ENCODE measurements at places on chromosomes 3 and 15.

GRCh38 chr15:27797765-27798164 lies 301.4 kb downstream of the OCA2 start:
- no peak for DNase-seq

DNA sequence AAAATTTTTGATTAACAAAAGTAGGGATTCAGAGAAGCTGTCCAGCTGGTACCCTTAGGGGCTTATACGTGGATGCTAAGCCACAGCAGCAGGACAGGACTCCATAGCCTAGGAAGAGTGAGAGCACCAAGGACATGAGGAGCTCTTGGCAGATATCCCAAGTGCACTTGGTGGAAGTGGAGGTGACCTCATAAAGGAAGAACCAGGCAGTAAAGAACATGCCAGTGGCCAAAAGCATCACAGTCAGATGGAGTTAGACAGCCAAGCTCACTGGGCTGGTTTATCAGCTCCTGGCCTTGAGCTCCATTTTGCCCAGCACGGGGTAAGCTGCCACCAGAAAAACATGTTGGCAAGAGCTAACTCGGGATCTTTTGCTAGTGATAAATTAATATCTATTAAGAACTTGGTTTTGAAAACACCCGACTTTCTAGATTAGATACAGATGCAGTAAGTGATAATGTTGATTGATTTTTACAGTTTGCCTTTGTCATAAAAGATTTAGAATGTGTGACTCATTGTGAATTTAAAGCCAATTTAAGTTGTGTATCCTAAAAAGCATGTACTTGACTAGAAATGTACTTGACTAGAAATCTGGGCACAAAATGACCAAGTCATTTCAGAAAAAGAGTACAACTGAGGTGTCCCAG lies 108.0 kb downstream of the CMSS1 start:
- no peak for DNase-seq

- DNase-seq: no peak
These were observed 27.6 kb upstream of the ARL6 start for GRCh38 chr3:97736928-97737327.

GRCh38 chr3:188937389-188937788 lies 234.4 kb upstream of the TPRG1 start:
- no peak for DNase-seq

DNA sequence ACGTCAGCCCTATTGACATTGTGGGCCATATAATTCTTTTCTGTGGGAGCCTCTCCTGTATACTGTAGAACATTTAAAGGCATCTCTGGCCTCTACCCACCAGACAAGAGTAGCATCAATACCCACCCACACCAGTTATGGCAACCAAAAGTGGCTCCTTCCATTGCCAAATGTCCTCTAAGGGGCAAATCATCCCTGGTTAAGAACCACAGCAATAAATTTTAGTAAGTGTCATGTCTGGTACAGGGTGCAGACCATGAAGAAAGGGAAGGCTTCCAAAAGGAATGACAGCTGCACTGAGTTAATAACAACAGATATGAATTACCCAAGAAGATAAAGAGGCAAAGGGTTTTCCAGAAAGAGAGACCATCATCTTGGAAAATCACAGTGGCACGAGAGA lies 6.9 kb upstream of the CLDN18 start:
- DNase-seq: no peak

GRCh38 chr15:67149773-67150022 lies 84.3 kb downstream of the SMAD3 start:
- DNase-seq: no peak

- no peak for DNase-seq
These were observed 1050.2 kb downstream of the AGBL1 start for GRCh38 chr15:87129916-87130315.

GRCh38 chr3:196149831-196150301 lies 61.3 kb downstream of the ZDHHC19 start:
- no peak for DNase-seq

- no peak for DNase-seq
These were observed 229.2 kb downstream of the CDIN1 start for GRCh38 chr15:36808411-36809160.

DNA sequence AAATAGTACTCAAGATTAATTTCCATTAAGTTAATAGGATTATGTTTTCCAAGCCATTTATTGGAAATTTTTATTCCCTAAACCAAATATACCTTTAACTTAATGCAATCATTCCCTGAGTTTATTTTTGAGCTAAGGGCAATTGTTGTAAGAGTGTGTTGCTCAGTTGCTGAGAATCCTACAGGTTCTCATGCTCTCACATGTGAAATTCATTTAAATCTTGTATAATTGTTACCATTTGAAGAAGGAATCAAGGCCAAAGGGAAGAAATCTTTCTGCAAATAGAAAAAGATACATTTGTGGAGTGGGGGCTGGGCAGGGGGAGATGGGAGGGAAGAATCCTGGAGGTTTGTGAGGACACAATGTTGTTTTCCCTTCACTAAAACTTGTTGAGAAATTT lies 202.7 kb upstream of the STRIT1 start:
- no peak for DNase-seq

DNA sequence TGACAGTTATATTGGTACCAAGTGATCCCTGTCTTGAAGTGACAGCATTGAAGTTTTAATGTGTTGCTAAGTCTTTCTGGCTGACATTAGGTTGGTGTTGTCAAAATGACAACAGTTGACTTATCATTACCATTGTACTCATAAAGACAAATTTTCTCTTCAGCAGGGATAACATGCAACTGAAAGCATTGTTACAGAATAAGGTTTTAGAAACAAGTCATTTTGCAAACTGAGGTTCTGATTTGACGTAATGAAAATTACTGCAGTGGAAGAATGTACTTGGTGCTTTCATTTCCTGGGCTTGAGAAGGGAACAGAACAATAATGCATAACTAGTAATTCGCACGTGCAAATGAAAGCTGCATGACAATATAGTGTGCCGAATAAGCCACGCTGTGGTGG lies 75.1 kb downstream of the MOBP start:
- DNase-seq: no peak

- no peak for DNase-seq
These were observed 98.6 kb upstream of the ARHGEF26 start for GRCh38 chr3:154022606-154023005.

- no peak for DNase-seq
These were observed 40.7 kb downstream of the TNIK start for GRCh38 chr3:171419457-171419856.

DNA sequence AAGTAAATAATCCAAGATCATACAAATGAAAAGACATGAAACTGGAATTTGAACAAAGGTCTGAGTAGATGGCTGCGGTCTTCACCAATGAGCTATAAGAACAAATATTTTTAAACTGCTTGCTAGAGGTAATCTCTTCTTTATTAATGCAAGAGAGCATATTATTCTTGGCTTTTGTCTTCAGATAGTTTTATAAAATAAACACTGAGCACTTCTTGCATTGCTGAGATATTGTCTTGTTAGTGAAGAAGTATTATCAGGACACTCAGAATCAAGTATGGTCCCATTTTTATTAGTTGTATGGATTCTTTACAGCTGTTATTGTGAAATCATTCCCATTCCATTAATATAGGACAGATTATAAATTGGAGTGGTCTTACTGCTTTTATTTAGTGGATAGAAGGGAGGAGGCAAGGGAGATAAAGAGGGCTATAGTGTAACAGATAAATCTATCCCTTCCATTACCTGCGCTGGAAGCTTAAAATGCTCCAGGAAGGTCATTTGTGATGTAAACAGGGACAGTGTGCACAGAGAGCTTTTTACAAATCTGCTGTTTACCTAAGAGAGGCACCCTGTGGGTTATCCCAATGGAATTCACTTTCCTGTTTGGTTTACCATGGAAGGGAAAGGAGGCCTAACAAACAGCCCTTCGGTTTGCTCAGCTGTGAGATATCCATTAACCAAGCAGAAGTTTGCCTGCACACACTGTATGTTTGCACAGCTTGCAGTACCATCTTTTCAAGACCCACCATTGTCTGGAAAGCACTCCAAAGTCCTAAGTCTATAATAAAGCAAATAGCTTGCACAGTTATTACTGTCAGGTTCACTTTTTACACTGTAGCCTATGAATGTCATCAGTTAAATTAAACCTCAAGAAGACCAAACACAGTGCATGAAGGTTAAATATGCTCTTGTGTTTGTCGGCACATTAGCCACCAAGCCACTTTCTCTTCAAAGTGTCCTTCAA lies 347.7 kb upstream of the TGFBR2 start:
- DNase-seq: no peak
